ENCODE measurements at places on chromosomes 6 and 20. TPM values are rescaled to one million over a fixed set of nuclear protein-coding genes. Genes with fewer than 3 reads are reported as not detected.
A peak's percentile ranks its signal among the peaks of the same experiment; 100 is the strongest.

Gene LIN28B
- not detected for total RNA-seq

Gene TFAP2A
- 0.15 TPM for total RNA-seq

Gene GABRR1
- total RNA-seq = not detected

Gene HLA-DRB5
- total RNA-seq = 14.0 TPM

Gene TBX18
- total RNA-seq = not detected

DNA sequence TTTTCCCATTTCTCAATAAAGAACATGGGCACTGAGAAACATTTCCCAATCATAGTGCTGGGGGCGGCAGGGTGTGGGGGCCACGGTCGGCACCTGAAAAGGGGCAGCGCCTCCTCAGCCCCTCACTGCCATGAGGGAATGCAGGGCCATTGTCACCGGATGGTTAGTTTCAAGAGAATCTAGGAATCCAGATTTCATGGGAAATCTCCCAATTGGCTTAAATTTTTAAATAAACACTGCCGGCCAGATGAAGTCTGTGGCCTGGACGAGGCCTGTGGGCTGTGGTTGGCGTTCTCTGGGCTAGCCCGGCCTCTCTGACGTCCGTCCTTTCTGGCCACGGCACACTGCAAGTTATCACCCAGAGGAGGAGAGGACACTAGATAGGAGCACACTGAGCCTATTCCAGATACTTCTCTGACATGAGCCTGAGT is 25.6 kb downstream of the MANBAL start:
- DNase-seq = no peak

DNA sequence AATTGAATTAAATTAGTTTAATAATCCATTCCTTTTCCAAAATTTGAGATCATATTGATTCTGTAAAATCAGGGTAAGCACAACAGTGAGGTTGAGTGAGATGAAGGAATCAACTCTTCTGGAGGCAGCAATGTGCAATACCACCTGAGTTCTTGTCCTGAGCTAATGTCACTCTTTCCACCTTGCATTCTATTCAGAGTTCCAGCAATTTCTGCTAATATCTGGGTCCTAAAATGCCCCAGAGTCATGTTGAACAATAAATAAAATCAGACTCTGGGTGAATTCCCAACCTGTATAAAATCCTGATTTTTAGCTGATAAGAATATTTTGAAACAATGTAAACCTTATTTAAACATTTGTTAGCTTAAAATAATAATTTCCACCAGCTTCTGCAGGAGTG is 590.8 kb upstream of the ADGRB3 start:
- DNase-seq = no peak

- no peak for DNase-seq
These were observed 6.8 kb downstream of the BPIFB6 start for GRCh38 chr20:33038243-33038642.

- no peak for DNase-seq
These were observed 142.6 kb downstream of the ADGRG6 start for GRCh38 chr6:142444376-142444775.

DNA sequence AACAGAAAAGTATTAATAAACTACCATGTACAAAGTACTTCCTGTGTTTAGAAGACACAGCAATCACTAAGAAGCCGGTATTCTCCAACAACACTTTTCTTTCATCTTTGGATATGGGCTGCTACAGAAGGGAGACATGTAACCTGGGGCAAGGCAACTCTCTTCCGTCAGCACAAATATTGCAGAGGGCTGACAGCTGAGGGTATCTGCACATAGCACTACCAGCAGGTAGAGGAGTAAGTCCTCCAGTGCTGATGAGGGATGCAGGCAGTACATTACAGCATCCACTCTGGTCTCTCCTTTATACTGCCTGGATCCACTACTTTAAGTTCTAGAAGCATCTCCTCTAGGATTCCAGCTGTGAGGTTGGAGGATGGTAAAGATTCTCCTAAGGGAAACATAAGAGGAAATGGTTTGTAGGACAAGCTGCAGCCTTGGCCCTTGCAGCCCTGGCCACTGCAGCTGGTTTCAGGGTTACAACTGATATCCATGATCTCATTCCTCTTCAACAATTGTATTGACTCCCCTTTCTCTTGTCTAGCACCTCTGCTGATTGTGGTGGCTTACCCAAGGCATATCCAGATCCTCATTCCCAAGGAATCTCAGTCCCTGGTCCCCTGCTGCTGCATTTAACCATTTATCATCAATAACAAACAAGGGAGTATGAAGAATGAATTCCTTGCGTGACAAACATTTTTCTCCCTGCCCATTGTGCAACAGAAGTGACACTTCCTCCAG is 110.7 kb upstream of the ADGRF1 start:
- no peak for DNase-seq

DNA sequence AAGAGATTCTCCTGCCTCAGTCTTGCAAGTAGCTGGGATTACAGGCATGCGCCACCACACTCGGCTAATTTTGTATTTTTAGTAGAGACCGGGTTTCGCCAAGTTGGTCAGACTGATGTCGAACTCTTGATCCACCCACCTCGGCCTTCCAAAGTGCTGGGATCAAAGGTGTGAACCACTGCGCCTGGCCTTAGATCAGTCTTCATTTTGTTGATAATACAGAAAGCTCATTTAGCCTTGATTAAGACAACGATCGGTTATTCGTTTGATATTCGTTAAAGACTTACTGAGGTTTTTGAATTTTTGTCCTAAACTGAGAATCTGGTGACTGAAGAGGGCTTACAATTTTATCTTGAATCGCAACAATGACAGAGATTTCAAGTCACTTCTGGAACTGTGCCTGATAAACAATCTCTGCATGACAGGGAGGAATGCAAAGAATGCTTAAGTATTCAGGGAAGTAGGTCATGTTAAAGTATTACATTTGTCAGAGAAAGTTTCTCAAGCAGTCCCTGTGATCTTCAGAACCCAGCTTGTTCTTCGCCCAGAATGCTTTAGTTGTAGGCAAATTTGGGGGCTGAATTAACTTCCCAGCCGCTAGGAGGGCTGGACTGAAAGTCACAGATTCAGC is 14.8 kb downstream of the AKAP12 start:
- no peak for DNase-seq

DNA sequence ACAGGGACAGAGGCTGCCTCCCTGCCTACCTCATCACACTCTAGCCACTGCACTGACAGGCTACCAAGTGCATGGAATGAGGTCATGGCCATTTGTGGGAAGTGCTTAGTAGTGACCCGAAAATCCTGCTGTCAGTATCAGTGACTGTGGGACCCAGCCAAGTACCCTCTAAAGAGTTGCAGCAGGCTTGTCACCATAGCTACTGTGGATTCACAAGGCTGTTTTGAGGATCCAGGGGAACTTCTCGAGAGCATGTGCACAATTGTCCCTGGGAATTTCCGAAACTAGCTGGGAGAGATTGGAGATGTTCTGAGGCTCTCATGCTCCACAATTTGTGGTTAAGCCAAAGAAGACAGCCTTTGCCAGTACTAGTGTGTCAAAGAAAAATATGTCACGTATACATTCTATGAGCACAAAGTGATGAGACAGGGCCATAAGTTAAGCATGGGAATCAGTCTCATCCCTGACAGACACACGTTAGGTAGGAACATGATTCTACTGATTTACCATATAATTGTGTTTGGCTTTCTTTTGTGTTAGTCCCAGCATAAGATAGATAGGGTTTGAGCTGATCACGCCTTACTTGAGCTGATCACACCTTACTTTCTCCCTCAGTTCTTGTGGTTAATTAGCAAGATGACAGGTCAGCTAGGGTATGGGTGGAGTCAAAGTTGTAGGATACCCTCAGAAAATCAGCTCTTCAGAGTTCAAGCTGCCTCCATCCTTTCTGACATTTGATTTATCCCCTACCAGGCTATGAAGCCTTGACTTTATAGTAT is 42.6 kb upstream of the TMEM170B start:
- no peak for DNase-seq

GRCh38 chr6:135002229-135002844 is 52.3 kb downstream of the HBS1L start:
- DNase-seq = no peak

- no peak for DNase-seq
These were observed 91.6 kb downstream of the PRND start for GRCh38 chr20:4813076-4813862.

DNA sequence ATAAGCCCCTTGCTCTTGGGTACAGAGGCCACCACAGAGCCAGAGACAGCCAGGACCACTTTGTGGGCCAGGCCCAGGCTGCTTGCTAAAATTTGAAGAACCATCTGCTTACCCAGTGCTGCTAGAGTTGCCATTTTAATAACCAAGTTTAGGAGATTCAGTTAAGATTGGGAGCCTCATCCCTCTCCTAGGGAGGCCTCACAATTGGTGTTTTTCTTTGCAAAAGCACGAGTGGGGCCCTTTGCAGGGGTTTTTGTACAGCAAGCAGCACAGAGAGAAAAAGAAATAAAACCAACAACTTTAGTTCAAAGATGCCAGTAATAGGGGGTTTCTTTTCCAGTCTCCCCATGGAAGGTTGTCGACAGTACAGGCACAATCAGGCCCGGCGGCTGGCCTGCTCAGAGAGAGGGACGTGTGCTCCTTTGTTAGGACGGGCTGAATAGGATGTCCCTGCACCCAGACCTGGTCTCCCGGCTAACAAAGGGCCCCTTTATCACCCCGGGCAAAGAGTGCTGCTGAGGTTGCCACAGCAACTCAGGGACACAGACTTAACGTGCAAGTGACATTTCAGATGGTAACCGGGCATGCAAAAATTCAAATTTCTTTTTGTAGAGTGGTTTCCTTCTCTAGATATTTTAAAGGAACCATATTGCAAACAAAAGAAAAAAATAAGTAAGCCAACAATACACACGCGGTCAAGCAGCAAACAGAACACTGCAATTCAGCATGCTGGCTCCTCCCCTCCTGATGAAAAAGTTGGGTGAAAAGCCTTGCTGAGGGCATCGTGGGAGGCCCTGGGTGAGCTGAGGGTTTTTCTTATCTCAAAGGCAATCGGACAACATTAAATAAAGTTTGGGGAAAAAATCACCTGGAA is 10.5 kb upstream of the TOX2 start:
- DNase-seq = no peak

GRCh38 chr6:109762769-109763441 is 71.8 kb downstream of the FIG4 start:
- no peak for DNase-seq

DNA sequence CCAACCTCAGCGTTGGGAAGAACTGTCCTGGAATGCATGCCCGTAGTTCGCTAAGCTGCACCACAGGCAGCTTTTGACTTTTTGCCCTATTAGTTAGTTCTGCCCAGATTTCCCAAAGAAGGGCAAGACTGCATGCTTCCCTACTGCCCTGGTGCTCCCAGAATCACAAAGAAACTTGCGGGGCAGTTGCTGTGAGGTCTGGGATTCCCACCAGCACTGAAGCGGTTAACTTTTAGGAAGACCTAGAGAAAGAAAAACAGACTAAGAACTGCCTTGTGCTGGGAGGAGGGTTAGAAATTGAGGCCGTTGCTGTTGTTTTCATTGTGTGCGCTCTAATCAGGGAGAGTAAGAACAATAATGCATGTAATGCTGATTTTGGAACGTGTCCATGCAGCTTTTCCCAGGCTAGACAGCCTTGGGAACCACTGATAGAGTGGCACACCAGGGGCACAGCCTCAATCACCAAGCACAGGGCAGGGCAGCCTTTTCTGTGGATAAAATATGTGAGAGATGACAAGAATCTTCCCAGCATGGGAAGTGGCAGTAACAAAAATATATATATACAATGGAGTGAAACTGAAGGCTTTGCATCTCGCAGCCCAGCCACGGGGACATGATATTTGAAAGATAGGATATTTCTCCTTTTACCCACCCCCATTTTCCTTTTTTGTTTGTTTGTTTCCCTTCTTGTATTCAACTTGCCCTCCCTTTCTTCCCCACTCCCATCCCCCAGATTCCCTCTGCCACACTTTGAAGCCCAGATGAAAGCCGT is 137.7 kb upstream of the HEY2 start:
- DNase-seq = no peak

DNA sequence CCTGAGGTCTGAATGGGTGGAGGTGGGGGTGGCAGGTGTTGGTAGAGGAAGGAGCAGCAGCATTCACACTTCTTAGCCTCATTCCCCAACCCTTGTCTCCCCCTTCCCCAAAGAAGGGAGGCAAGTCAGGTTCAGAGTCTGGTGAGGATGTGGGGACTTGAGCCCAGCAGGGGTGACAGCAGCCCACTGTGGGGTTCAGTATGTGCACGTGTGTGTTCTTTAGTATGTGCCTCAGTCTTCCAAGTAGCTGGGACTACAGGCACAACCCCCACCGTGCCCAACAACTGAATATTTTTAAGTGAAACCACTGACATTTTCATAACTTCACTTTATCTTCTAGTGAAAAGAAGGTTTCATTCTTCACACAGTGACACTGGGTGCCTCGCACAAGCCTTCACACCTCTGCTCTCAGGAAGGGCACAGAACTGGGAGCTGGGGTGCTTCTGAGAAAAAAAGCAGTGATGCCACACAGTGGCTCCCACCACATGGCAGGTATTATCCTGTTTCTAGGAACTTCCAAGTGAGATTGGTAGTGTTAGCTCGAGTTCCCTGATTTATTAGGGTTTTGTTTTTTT is 33.4 kb upstream of the PRELID3B start:
- DNase-seq = no peak

GRCh38 chr6:33578588-33579011 is 1.5 kb downstream of the BAK1 start:
- peak; percentile 29 for DNase-seq

DNA sequence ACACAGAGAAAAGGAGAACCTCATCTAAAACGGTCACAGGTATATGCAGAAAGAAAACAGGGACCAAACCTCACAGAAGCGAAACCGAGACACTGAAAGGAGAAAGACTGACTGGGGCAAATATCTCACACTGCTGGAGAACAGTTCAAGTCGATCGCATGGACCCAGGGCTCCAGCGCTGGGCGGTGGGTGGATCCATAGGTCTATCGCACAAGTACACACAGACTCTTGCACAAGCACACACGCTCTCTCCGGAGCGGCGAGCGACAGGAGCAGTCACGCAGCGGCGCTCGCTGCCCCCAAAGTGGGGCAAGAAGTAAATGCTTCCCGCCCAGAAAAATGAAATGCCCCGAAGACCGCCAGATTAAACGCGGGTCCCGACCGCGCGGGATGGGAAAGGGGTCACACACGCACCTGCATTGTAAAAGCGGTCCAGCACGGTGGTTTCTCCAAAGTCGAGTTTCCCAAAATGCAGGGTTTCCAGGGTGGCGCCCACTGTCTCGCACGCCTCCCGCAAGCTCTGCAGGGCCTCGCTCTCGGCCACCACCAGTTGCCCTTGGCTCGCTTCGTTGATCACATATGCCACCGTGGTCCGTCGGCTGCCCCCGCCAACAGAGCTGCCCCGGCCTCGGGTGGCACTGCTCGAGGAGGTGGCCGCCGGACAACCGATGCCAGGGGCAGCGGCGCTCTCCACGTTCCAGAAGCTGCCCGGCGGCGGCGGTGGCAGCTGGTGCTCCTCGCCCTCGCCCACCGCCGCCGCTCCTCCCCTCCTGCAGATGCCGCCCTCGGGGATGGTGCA is 782 bp downstream of the MAP3K5 start:
- peak; percentile 20 for DNase-seq

- no peak for DNase-seq
These were observed 135.2 kb upstream of the TAB2 start for GRCh38 chr6:149182262-149182661.

DNA sequence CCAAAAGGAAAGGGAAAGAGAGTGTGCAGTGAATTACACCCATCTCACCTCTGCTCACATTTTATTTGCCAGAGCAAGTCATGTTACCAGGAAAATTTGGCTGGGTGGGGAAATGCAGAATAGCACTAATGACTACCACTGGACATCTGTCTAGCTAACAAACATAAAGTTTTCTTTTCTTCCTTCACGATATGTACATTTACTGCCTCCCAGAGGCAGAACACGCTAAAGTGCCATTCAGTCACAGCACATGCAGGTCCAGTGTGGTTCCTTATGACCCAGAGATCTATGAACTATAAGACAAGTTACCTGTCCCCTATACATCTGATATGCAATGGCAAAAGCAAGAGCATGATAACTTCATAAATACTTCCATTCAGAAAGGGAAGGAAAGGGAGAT is 194.1 kb downstream of the OGFRL1 start:
- no peak for DNase-seq
